ENCODE measurements at places on chromosomes 3 and 15.
A peak's percentile ranks its signal among the peaks of the same experiment; 100 is the strongest.

DNA sequence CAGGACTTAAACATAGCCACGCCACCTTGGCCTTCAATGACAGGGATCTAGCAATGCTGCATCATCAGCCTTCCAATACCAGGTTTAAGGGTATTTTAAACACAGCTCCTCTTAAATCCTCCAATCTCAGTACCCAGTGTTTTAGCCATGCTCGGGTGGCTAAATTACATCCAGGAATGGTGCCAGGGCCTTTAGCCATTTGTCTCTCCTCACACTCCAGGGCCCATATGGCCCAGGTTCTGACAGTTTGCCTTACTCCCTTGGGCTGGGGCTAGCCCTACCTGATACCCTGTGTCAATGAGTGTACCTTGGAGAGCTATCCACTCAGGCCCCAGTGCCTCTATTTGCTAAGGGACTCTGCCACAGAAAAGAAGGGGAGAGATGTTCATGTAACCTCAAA, 29.4 kb downstream of the ZNF589 start:
- DNase-seq: no peak

DNA sequence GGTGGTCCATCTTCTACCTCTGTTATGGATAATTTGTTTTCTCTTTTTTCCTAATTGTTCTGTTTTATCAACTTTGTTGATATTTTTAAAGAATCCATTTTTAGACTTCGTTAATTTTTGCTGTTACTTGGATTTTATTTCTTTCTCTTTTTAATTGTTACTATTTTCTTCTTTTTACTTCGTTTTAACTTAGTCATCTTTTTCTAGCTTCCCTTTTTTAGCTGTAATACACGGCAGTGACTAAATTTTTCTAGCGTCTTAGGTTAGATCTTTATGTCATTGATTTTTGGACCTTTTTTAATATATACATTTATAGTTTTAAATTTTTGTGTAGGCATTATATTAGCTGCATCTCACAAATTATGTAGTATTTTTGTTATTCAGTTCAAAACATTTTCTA, 33.1 kb downstream of the ARIH2 start:
- DNase-seq: no peak

DNA sequence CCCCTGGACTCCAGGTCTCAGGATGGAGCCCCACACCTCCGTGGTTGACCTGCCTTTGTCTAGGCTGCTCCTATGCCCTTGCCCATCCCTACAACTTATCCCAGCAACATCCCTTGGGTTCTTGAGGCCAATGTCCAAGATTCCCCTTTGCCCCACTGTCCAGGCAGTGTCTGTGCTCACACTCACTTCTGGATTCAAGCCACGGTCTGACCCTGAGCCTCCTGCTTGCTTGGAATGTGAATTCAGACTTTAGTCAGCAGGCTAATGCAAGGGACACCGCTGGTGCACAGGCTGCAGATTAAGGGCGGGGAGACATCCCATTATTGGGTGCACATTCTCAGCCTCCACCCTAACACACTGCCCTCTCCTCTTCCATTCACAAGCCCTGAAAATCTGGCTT, 154.1 kb downstream of the WNT5A start:
- peak; percentile 34 for DNase-seq

GRCh38 chr3:140236836-140237501, 302.0 kb downstream of the CLSTN2 start:
- peak; percentile 18 for DNase-seq

DNA sequence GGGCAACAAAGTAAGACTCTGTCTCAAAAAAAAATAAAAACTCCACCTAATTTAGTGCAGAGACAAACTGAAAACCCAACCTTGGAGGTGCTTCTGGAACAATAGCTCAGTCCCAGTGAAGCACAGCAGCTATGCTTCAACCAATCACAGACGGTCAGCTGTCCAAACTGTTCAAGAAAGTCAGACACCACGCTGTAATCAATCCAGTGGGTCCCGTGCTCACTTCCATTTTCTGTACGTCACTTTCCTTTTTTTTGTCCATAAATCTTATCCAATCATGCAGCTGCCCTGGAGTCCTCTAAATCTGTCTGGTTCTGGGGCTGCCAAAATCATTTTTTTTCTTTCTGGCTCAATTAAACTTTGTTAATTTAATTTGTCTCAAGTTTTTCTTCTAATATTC, 93.6 kb upstream of the FAM174B start:
- DNase-seq: no peak

GRCh38 chr3:136075218-136075808, 109.8 kb downstream of the PPP2R3A start:
- DNase-seq: peak; percentile 85

GRCh38 chr3:102346897-102347296, 87.9 kb upstream of the ZPLD1 start:
- DNase-seq: no peak

DNA sequence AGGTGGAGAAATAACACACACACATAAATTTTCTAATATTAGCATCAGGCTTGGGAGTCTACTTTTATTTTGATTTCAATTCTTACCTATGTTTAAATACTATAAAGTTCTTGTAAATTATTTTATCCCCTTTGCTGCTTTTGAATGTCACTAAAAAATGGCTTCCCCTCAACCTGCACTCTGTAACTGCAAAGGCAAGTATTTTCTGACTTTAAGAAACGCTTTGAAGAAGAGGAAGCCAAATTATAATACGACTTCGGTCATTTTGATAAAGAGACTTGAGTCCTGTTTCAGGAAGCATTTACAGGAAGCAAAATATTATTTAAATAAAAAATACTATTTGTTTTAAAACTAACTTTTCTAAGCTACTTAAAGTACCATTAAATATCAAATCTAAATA, 627.7 kb upstream of the AGTR1 start:
- no peak for DNase-seq

GRCh38 chr3:152127058-152127457, 141.7 kb upstream of the MBNL1 start:
- no peak for DNase-seq

GRCh38 chr3:69959581-69959980, 40.0 kb upstream of the SAMMSON start:
- DNase-seq: no peak

GRCh38 chr3:193871220-193871485, 264.8 kb upstream of the HES1 start:
- no peak for DNase-seq

DNA sequence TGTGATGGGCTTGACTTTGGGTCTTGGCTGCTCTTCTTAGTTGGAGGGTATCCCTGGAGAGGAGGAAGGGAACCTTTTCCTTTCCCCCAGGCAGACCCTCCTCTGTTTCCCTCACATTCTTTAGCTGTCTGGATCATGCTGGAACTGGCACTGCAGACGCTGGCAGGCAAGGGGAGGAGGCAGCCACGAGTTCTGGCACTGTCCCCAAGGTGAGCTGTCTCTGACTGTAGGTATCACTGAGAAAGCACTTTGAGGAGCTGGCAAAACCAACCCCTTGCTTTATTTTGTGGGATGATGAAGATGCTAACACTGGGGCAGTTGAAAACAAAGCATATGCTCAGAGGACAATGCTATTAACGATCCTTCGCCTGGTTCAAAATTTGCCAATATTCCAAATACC, 175.0 kb downstream of the SOX2 start:
- DNase-seq: no peak

GRCh38 chr3:186614266-186614596, 1.4 kb downstream of the AHSG start:
- DNase-seq: no peak

GRCh38 chr15:49179433-49180190, 9.6 kb downstream of the GALK2 start:
- no peak for DNase-seq

DNA sequence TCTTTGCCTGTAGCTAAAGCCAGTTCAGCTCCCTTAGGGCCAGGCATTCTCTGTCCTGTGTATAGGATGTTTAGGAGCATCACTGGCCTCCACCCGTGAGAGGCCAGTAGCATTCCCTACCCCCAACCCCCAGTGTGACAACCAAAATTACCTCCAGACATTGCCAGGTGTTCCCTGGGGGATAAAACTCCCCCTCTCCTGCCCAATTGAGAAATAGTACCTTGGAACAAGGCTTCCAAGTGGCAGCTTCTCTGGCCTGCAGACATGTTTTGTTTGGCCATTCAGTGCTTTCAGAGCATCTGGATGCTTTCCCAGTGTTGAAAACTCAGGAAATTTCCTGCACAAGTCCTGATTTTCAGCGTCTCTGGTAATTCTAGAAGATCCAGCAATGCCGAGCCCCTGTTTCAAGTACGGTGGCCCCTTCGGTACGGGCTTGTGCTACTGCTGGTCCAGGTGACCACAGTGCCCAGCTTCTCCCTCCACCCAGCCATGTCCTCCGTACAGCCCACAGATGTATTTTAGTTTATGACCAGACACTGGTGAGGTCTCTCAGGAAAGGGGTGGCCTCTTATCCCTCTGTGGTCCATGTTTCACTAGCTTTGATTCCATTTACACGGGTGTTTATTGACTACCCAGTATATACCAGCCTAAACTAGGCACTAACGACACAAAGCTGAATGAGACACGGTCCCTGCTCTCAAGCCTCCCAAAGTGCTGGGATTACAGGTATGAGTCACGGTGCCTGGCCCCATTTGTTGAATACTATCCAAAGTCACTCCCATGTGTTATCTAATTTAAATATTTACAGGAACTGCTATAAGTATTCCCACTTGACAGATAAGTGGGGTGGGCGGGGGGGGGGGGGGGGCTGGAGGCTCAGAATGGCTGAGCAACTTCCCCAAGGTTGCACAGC, 125.4 kb upstream of the RAD18 start:
- DNase-seq: peak; percentile 26

- DNase-seq: peak; percentile 66
Observed at GRCh38 chr3:101809178-101810021, 30.4 kb downstream of the NXPE3 start.

DNA sequence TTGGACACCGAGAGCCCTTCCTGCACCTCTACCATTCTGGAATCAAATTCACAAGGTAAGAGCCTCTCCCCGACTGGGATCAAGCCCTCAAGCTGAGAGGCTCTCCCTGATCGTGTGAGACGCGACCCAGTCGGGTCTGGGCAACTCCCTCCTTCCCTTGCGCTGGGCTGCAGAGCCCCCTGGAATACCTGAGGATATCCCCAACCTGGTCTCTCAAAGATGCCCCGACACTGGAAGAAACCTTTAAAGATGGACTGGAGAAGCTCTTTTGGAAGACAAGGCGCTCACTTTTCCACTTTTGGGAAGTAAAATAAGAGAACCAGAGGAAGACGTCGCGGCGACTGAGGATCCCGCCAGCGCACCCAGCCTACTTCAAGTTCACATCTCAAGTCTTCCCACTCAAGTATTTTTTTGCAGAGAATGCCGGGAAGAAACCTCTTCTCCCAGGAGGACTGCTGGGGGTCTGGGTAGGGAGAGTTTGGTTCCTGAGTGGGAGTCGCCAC, 33.8 kb downstream of the ZIC4 start:
- DNase-seq: no peak

GRCh38 chr3:79257791-79258190, 510.0 kb downstream of the ROBO1 start:
- peak; percentile 40 for DNase-seq

DNA sequence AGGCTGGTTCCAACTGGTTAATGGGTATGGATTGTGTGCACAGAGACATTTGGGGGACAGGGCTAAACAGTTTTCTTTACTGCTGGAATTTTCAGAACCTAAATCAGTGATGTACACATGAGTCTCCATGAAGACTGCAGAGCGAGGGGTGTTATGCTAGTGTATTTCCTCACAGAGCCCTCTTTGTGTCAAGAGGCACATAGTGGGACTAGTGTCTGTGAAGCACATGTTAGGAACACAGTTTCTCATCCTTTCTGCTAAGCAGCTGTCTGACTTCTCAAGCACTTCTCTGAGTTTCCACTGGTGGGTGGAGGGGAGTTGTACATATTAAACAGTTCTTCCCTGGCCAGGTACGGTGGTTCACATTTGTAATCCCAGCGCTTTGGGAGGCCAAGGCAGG, 9.4 kb upstream of the STARD5 start:
- no peak for DNase-seq

DNA sequence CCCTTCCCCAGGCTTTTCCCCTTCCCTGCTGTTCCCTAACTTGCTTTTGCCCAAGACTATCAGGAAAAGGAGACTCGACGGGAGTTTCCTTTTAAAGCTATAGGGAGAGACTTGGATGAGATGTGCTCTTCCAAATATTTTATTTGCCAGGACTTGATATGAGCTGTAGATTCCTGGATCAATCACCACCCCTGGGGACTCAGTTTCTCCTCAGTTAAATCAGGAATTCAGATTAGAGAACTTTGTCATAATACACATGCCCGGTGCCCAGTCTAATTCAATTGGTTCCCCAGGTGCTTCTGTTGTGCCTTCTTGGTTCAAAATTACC, 46.6 kb downstream of the SMAD6 start:
- no peak for DNase-seq

DNA sequence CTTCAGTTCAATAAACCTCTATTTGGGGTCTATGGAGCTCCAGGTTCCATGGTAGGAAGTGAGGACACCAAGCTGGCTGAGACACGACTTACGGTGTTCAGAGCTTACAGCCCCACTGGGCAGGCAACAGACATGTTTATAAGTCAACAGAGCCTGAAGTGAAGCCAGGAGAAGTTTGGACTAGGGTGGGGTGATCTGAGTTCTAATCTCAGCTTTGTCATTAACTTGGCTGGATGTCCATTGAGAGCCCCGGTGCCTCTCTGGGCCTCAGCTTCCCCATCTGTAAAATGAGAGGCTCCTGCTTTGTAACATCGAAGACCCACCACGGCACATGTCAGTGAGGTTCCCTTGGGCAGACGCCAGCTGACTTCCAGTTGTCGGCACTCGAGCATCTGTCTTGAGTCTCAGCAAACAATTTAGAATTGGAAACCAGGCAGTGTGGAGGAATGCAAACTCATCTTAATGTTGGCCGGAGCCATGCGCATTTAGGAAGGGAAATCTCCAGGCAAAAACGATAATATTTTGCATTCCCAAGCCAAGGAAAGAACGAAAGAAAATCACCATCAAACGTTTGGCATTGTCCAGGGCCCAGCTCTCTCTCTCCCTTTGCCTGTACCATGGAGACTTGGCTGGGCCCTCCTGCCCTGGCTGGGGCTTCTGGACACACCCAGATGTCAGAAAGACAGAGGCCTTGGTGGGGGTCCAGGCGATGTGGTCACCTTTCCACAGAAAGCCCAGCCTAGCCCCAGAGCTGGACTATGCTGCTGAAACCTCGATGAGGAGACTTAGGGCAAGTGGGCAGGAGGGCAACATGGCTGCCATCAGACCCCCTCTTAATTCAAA, 18.4 kb downstream of the ITGA11 start:
- no peak for DNase-seq

GRCh38 chr15:70589728-70590127, 173.6 kb downstream of the UACA start:
- DNase-seq: no peak

GRCh38 chr3:7385635-7386034, 524.7 kb downstream of the GRM7 start:
- DNase-seq: no peak

GRCh38 chr15:68224546-68225250, 4.8 kb downstream of the CLN6 start:
- no peak for DNase-seq
